ENCODE measurements at places on chromosomes 3 and 15. TPM values are rescaled to one million over a fixed set of nuclear protein-coding genes. Genes with fewer than 3 reads are reported as not detected.

Gene SEC11A
- total RNA-seq, result 140 TPM

Gene CYP11A1
- total RNA-seq, result not detected

Gene ATP10A
- total RNA-seq, result 47.0 TPM

Gene CADM2
- not detected for total RNA-seq

Gene BTLA
- total RNA-seq, result 74.4 TPM

Gene EFHB
- total RNA-seq, result not detected

Gene BUB1B
- 70.0 TPM for total RNA-seq

Gene FBXW12
- not detected for total RNA-seq

Gene LSAMP
- not detected for total RNA-seq

Gene MESP1
- 1.2 TPM for total RNA-seq

Gene DGKG
- 0.10 TPM for total RNA-seq

Gene SNUPN
- total RNA-seq, result 29.7 TPM

Gene CCDC39
- total RNA-seq, result not detected

Gene C3orf85
- not detected for total RNA-seq

Gene C3orf22
- total RNA-seq, result not detected

Gene FBXO40
- total RNA-seq, result not detected

Gene KLHL6
- 51.0 TPM for total RNA-seq

Gene GOLGA8T
- not detected for total RNA-seq

Data from activated naive CD4-positive, alpha-beta T cell treated with anti-CD3 and anti-CD28 coated beads, Interleukin-2, amount 10 ng/mL, durations not matched to agents 5 hours and 36 hours (primary cell).